Activated T-helper 2 cell treated with anti-CD3 and anti-CD28 coated beads, Interferon-gamma antibody, Interleukin-2, Interleukin-4, amounts not matched to agents 10 μg/mL and 5 μg/mL and 100 μg/mL, durations not matched to agents 14 hours and 24 hours and 36 hours (primary cell): ENCODE measurements at places on chromosomes 16 and 17. TPM values are rescaled to one million over a fixed set of nuclear protein-coding genes. Genes with fewer than 3 reads are reported as not detected.
A peak's percentile ranks its signal among the peaks of the same experiment; 100 is the strongest.

The MMP28 gene
- not detected in 2 replicates for total RNA-seq

The NAA38 gene
- total RNA-seq, result 52.6 and 53.0 TPM in 2 replicates

- peak overlapping the region; percentile 45 for H3K4me3 ChIP-seq
- H3K4me1 ChIP-seq, result peaks cover 15% of the 10 kb centered on the region
- H3K27ac ChIP-seq, result no peak overlapping the region
- peak; percentile 78 for DNase-seq
- H3K36me3 ChIP-seq, result no peaks in the 10 kb centered on the region
- peaks cover 22% of the 10 kb centered on the region for H3K27me3 ChIP-seq
Observed at GRCh38 chr17:77247048-77247541, 106.3 kb downstream of the SEC14L1 start.

- no peaks in the 10 kb centered on the region for H3K36me3 ChIP-seq
- no peak overlapping the region for H3K27ac ChIP-seq
- no peak overlapping the region for H3K4me3 ChIP-seq
- no peaks in the 10 kb centered on the region for H3K4me1 ChIP-seq
- H3K27me3 ChIP-seq, result peaks cover 26% of the 10 kb centered on the region
Observed at GRCh38 chr16:51133688-51134087, 17.4 kb downstream of the SALL1 start.

DNA sequence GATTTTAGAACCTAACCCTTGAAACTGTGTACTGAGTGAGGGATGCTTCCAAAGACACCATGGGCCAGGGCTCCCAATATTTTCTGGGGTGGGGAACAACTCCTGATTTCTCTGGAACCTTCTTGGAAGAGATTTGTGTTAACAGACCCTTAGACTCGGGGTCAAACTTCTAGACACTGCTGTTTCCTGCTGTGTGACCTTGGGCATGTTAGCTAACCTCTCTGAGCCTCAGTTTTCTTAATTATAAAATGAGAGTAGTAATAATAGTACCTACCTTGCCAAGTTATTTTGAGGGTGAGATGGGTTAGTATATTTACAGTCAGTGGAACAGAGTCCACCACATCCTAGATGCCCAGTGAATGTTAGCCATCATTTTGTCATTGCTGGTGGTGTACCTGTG lies 18.8 kb downstream of the POLR3E start:
- no peak for DNase-seq
- H3K36me3 ChIP-seq, result peaks cover 75% of the 10 kb centered on the region
- no peaks in the 10 kb centered on the region for H3K27me3 ChIP-seq
- H3K4me1 ChIP-seq, result peaks cover 4% of the 10 kb centered on the region
- H3K27ac ChIP-seq, result no peak overlapping the region
- no peak overlapping the region for H3K4me3 ChIP-seq

The DOC2B gene
- total RNA-seq, result 0.30 and 0.37 TPM in 2 replicates

DNA sequence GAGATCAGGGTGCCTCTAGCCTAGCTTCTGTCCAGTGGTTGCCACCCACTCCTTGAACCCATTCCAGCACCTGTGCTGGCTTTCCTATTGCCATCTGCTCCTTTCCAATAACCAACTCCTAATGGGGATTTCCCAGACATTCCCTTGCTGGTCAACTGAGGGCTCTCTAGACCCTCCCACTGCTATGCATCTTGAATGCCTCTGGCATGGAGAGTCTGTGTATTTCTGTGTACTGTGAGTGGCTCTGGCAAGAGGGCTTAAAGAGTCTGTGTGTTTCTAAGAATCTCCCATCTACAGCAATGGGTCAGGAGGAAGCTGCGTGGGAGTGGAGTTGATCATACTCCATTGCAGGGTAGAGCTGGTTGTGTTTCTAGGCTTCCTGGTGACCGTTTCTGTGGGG lies 11.0 kb upstream of the EPN3 start:
- H3K27me3 ChIP-seq, result no peaks in the 10 kb centered on the region
- no peak overlapping the region for H3K4me3 ChIP-seq
- H3K27ac ChIP-seq, result no peak overlapping the region
- H3K36me3 ChIP-seq, result no peaks in the 10 kb centered on the region
- H3K4me1 ChIP-seq, result peaks cover 6% of the 10 kb centered on the region

GRCh38 chr16:67766291-67766690 lies 40.1 kb downstream of the RANBP10 start:
- DNase-seq, result no peak
- no peaks in the 10 kb centered on the region for H3K27me3 ChIP-seq
- peaks cover 3% of the 10 kb centered on the region for H3K4me1 ChIP-seq
- H3K4me3 ChIP-seq, result no peak overlapping the region
- peaks cover 15% of the 10 kb centered on the region for H3K36me3 ChIP-seq

GRCh38 chr17:15456496-15456895 lies 10.9 kb downstream of the CDRT4 start:
- no peak for DNase-seq
- H3K4me1 ChIP-seq, result no peaks in the 10 kb centered on the region
- H3K27ac ChIP-seq, result no peak overlapping the region
- H3K4me3 ChIP-seq, result no peak overlapping the region
- no peaks in the 10 kb centered on the region for H3K27me3 ChIP-seq

GRCh38 chr16:35533683-35534082 lies 2074.3 kb downstream of the TP53TG3F start:
- H3K27ac ChIP-seq, result no peak overlapping the region
- no peaks in the 10 kb centered on the region for H3K36me3 ChIP-seq
- H3K4me3 ChIP-seq, result no peak overlapping the region
- H3K4me1 ChIP-seq, result no peaks in the 10 kb centered on the region
- no peak for DNase-seq
- no peaks in the 10 kb centered on the region for H3K27me3 ChIP-seq

DNA sequence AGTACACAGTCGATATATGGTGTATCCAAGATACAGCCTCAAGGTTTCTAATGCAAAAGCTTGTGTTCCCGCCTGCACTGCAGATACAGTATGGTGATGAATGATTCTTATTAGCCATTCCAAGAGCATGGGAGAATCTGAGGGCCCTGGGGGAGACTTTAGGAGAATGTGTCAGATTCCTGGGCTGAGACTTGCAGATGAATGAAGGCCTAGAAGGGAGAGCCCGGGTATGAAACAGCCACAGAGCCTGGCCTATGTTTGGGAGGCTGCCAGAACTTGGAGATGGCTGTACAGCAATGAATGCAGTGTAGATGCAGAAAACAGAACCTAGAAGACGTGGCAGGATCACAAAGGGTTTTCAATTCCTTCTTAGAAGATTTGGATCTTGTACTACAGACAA lies 510.7 kb downstream of the HAPSTR1 start:
- H3K4me1 ChIP-seq, result no peaks in the 10 kb centered on the region
- no peaks in the 10 kb centered on the region for H3K36me3 ChIP-seq
- H3K4me3 ChIP-seq, result no peak overlapping the region
- no peak for DNase-seq

The FADS6 gene
- total RNA-seq, result not detected in 2 replicates

The CTRB2 gene
- not detected in 2 replicates for total RNA-seq

The ZG16B gene
- total RNA-seq, result 7.7 and 8.6 TPM in 2 replicates

The TBC1D26 gene
- 0.23 TPM in 1 of 2 replicates, not detected in the other for total RNA-seq

DNA sequence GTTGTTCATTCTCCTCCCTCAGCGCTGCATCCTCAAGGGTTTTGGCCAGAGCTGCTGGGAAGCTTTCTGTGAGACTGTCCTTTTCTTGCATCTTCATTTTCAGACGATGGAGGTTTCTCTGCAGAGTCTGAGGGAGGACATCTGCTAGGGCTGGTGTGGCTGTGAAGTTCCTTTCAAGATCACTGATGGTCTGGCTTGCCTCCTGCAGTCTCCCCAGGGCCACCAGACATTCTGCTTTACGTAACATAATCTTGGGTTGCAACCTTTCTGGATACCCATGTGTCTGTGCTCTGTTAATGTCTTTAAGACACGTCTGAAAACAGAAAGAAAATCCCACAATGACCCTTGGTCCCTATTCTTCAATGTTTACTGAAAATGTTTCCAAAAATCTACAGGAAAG lies 29.0 kb downstream of the SMYD4 start:
- peaks cover 34% of the 10 kb centered on the region for H3K36me3 ChIP-seq
- no peak overlapping the region for H3K27ac ChIP-seq
- H3K4me3 ChIP-seq, result no peak overlapping the region
- H3K27me3 ChIP-seq, result no peaks in the 10 kb centered on the region
- no peak for DNase-seq

The CCT6B gene
- 1.4 and 1.5 TPM in 2 replicates for total RNA-seq

DNA sequence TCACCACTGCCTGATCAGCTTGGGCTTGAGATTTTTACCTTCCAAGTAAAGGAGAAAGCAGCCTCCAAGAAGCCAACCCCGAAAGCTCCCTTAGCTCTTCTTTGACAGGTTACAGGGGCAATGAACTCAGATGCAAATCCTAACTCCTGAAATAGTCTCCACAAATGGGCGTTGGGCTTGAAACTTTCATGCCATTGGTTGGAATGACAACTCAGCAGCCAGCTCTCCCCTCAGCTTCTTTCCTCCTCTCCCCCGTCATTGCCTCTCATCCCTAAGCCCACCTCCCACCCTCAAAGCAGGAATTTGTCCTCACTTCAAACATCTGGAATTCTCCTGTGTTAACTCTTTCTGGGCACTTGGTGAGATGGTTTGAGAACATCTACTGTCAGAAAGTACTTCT lies at the start of gene TAT:
Gene TAT, minus strand, starts transcription at position 122 of the 400 bp plus-strand sequence. CDS start 677 bp downstream, outside the sequence.
- no peaks in the 10 kb centered on the region for H3K36me3 ChIP-seq
- H3K27ac ChIP-seq, result no peak within 1 kb of the TSS
- no peak for DNase-seq
- H3K27me3 ChIP-seq, result peaks cover 8% of the 10 kb centered on the region

The SLC7A5 gene
- total RNA-seq, result 271 TPM in 2 replicates

DNA sequence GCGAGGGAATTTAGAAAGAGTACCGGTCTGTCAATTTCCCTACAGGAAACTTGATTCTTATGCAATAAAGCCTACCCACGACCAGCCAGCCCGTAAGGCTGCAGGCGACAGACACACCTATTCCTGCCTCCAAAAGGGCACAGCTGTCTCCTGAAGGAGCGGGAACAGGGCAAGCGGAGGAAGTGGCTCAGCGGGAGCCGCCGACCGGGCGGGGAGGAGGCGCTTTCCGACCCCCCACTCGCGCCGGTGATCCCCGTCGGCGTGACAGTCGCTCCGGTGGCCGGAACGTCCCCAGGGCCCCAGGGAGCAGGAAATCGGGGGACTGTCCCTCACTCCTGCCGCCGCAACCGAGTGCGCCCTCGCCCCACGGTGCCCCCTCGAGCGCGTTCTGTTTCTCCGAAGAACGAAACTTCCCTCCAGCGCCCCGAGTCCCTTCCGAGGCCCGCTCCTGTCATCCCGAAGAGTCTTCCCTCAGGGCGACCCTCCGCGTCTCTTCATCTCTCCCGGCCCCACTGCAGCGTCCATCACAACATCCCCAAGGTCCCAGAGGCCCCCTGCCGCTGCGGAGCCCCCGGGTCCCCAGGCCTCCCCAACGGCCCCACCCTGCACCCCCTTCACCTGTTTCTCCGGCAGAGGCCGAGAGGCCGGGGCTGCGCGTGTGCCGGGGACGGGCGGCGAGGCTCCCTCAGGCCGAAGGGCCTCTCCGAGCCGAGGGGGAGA lies 421 bp downstream of the STAT3 start:
- H3K4me1 ChIP-seq, result peaks cover 39% of the 10 kb centered on the region
- no peaks in the 10 kb centered on the region for H3K27me3 ChIP-seq
- H3K36me3 ChIP-seq, result peaks cover 39% of the 10 kb centered on the region
- DNase-seq, result no peak

The CRHR1 gene
- not detected in 2 replicates for total RNA-seq

GRCh38 chr17:68458260-68459036 lies 1.2 kb upstream of the WIPI1 start:
- H3K36me3 ChIP-seq, result peaks cover 7% of the 10 kb centered on the region
- H3K4me1 ChIP-seq, result peaks cover 71% of the 10 kb centered on the region
- peak overlapping the region; percentile 63 for H3K27ac ChIP-seq
- no peak for DNase-seq
- H3K27me3 ChIP-seq, result no peaks in the 10 kb centered on the region

The GPR142 gene
- total RNA-seq, result not detected in 2 replicates

DNA sequence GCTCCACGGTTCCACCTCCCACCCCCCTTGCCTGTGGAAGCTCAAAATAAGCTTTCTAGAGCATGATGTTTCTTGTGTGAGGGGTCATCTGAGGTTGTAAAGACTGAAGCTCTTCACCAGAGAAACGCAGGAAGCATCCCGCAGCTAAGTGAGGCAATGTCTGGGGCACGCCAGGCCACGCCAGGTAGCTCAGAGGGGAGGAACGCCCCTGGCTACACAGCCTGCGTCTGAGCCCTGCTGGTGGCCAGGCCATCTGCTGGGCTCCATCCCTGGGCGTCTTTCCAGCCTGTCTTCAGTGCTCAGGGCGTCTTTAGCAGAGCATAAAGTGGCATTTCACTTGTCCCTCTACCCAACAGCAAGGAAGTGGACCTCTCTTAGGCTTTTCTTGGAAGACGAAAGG lies 15.2 kb downstream of the SOCS3 start:
- no peak overlapping the region for H3K27ac ChIP-seq
- H3K36me3 ChIP-seq, result no peaks in the 10 kb centered on the region
- H3K4me3 ChIP-seq, result no peak overlapping the region
- peaks cover 50% of the 10 kb centered on the region for H3K4me1 ChIP-seq

- H3K36me3 ChIP-seq, result peaks cover 5% of the 10 kb centered on the region
- H3K4me3 ChIP-seq, result peak overlapping the region; percentile 39
- H3K27ac ChIP-seq, result no peak overlapping the region
Observed at GRCh38 chr17:76140661-76141211, 309 bp downstream of the FOXJ1 start.

- peak overlapping the region; percentile 76 for H3K4me3 ChIP-seq
- no peaks in the 10 kb centered on the region for H3K27me3 ChIP-seq
- no peak overlapping the region for H3K27ac ChIP-seq
- H3K4me1 ChIP-seq, result peaks cover 32% of the 10 kb centered on the region
Observed at GRCh38 chr16:1614456-1615102, 2.4 kb downstream of the CRAMP1 start.

DNA sequence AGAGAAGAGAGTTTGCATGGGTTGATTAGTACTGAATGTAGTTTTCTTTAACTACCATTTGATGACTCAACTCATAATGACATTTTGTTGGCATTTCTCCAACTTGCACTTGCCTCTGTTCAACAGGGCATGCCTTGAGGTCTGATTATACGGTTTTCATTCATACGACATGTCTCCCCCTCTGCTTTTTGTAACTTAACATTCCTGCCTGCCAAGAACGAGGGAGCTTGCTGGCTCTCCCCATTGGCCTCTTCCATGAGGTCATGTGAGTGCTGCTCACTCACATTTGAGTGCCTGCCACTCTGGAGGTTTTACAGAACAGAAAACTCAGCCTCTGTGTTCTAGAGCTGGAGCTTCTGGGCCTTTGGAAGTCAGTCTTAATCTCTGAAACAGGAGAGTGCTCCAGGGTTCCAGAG lies 19.7 kb downstream of the MAP2K6 start:
- H3K4me1 ChIP-seq, result peaks cover 12% of the 10 kb centered on the region
- no peak for DNase-seq
- H3K27me3 ChIP-seq, result no peaks in the 10 kb centered on the region
- no peak overlapping the region for H3K27ac ChIP-seq
- H3K4me3 ChIP-seq, result no peak overlapping the region

The CA4 gene
- total RNA-seq, result not detected in 2 replicates

The MAP2K3 gene
- 149 and 157 TPM in 2 replicates for total RNA-seq

The CCL16 gene
- total RNA-seq, result not detected in 2 replicates

GRCh38 chr16:23608194-23608593 lies 12.1 kb upstream of the NDUFAB1 start:
- no peak overlapping the region for H3K4me3 ChIP-seq
- DNase-seq, result no peak
- H3K27me3 ChIP-seq, result no peaks in the 10 kb centered on the region
- H3K36me3 ChIP-seq, result peaks cover 26% of the 10 kb centered on the region
- no peaks in the 10 kb centered on the region for H3K4me1 ChIP-seq
- no peak overlapping the region for H3K27ac ChIP-seq

The TCAP gene
- total RNA-seq, result 0.76 and 0.87 TPM in 2 replicates

The HOXB5 gene
- total RNA-seq, result not detected in 2 replicates

The DCTN5 gene
- total RNA-seq, result 86.5 and 88.4 TPM in 2 replicates
